Left lobe of liver (tissue), 2 donors: ENCODE measurements at places on chromosomes 3 and 15. TPM values are rescaled to one million over a fixed set of nuclear protein-coding genes. Genes with fewer than 3 reads are reported as not detected.

CLDN1 gene
- total RNA-seq: 109 TPM

DNA sequence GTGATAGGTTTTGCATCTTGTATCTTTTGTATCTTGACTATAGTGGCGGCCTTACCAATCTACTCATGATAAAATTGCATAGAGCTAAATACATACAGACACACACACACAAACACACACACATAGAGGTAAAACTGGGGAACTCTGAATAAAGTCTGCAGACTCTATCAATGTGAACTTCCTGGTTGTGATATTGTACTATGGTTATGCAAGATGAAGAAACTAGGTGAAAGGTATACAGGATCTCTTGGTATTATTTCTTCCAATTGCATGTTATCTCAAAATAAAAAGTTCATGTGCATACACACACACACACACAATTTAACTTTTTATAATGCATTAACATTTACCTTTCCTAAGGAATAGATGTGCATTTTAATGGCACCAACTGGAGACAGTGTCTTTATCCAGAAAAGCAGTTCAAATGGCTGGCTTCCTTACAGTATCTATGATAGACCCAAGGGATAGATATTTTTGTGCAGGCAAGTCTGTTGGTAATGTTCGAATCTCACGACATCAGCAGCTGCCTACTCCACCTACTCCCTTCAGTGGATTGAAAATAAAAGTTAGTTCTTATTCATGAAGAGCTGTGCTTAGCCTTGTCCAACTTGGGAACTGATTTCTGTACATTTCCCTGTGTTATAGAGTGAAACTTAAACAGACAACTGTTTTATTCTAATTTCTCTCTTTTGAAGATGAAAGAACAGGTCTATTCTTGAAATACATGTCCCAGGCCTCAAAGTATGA is 46.9 kb upstream of the SPRED1 start:
- no peak for DNase-seq

ST8SIA2 gene
- not detected for total RNA-seq

FOXB1 gene
- total RNA-seq: not detected

UROC1 gene
- total RNA-seq: 112 TPM
